Activated T-cell treated with anti-CD3 and anti-CD28 coated beads, Interleukin-2, amount 50 U/mL, for 72 hours (primary cell): ENCODE measurements at places on chromosomes 6 and 20. TPM values are rescaled to one million over a fixed set of nuclear protein-coding genes. Genes with fewer than 3 reads are reported as not detected.
A peak's percentile ranks its signal among the peaks of the same experiment; 100 is the strongest.

C6orf15 gene
- total RNA-seq: not detected

NKX2-4 gene
- total RNA-seq: not detected

DNA sequence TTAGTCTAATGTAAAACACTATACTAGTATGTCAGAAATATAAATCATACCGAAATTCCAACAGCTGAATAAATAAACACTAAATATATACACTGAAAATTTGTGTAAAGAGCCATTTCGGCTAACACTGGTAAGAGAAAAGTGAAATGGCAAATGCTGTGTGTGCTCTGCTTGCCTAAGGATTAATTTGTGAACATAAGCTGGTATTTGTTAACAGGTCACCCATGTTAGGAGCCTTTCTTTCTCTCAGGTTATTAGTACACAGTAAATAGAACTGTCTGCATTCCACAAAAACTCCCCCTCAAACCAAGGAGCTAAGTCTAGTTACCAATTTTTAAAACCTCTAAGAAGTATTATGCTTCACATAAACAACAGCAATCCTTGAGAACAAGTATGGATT lies 27.0 kb downstream of the ELOVL5 start:
- DNase-seq: no peak

MYB gene
- 89.6 TPM for total RNA-seq

TRERF1 gene
- 43.0 TPM for total RNA-seq

DNA sequence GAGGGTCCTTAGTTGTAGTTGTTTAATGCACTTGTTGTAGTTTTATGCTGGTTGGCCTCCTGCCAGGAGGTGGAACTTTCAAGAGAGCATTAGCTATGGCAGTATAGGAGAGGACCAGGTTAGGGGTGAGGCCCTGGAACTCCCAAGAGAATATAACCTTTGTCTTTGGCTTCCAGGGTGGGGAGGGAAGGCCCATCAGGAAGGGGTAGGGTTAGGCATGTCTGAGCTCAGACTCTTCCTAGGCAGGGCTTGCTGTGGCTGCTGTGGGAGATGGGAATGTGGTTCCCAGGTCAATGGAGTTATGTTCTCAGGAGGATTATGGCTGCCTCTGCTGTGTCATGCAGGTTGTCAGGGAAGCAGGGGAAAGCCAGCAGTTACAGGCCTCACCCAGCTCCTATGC lies 20.0 kb upstream of the GABRR1 start:
- no peak for DNase-seq

RREB1 gene
- total RNA-seq: 16.0 TPM

DNA sequence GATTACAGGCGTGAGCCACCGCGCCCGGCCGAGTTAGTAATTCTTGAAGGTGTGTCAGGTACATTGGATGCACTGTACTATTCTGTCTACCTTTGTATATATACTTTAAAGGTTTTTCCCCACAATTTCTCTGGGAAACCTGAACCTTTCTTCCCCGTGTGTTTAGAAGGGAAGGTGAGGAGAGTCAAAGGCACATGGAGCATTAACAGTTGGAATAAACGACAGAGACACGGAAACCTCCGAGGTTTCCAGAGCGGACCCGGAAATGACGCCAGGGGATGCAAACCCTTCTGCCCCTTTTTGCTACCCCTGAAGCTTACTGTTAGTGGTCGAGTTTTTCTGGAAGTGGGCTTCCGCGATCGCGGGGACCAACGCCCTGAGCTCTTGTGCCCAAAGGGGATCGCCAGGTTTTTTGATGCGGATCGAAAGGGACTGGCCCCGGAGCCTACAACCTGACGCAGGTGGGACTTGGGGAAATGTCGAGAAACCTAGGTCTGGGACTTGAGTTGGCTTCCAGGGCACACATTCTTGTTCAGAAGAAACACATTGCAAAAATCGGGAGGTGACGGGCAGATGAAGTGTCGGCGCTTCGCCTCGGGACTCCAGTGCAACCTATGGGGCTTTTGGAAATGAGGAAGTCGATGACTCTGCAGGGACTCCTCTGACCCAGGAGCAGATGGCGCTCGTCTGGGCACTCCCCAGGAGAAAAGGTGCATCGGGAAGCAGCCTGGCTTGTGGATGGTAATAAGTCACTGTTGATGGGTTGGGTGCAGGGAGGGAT lies 218.2 kb downstream of the OR2B2 start:
- peak; percentile 52 for DNase-seq

HLA-DRB1 gene
- 15.1 TPM for total RNA-seq

- DNase-seq: no peak
Observed at GRCh38 chr6:140276133-140276532, 901.7 kb upstream of the CITED2 start.

GPR6 gene
- total RNA-seq: not detected

- DNase-seq: no peak
Observed at GRCh38 chr6:165708985-165709576, 46.0 kb upstream of the PDE10A start.

DNA sequence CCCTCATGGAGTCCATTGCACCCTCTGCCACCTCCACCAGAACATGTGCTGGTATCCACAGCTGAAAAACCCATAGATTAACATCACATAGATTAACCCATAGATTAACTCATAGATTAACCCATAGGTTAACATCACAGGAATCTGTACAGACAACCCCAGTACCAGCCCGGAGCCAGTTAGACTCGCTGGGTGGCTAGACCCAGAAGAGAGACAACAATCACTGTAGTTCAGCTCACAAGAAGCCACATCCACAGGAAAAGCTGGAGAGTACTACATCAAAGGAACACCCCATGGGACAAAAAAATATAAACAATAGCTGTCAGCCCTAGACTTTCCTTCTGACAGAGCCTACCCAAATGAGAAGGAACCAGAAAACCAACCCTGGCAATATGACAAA lies 25.1 kb downstream of the SERPINB9 start:
- DNase-seq: no peak

DNA sequence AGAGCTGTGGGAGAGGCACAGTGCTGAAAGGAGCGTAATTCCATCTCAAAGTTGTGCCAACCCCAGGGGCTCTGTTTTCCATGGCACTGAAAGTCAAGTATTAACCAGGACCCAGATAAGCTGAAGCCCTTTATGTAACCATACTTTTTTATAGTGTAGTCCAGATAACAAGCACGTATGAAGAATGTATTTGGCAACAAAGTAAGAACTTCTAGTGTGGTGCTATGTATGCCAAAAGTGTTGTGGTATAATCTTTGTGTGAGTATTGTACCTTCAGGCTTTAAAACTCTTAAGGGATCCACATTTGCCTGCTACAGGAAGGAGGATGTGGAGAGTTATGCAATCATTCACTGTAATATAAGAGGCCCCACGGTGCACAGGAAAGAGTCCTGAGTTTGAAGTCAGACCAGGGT lies 129.4 kb downstream of the IBTK start:
- no peak for DNase-seq

EPHA7 gene
- not detected for total RNA-seq

- no peak for DNase-seq
Observed at GRCh38 chr6:111030008-111031007, 48.5 kb downstream of the RPF2 start.

MROH8 gene
- total RNA-seq: 5.2 TPM

DNA sequence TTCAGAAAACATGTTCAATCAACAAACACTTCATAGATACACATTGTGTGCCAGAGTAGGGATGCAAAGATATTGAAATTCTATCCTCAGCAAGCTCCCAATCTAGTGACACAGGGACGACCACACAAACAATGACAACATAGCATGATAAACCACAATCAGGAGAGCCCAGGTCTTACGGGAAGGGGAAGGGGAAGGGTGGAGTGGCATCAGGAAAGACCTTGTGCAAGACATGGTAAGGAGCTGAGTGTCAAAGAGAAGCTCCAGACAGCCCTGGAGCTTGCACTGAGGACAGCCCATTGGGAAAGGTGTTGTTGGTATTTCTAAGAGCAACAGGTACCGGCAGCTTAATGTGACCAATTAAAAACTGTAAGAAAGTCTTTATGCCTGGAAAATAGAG lies 103.6 kb downstream of the PDE7B start:
- DNase-seq: no peak

CTSZ gene
- total RNA-seq: 51.6 TPM

GRCh38 chr6:169793408-169793807 lies 42.0 kb downstream of the ERMARD start:
- no peak for DNase-seq

GRCh38 chr6:44499609-44500008 lies 112.1 kb downstream of the CDC5L start:
- DNase-seq: no peak

NHSL1 gene
- 1.2 TPM for total RNA-seq

CRISP2 gene
- not detected for total RNA-seq

CST11 gene
- not detected for total RNA-seq

GRCh38 chr6:90212274-90212673 lies 84.4 kb downstream of the BACH2 start:
- DNase-seq: no peak

DNA sequence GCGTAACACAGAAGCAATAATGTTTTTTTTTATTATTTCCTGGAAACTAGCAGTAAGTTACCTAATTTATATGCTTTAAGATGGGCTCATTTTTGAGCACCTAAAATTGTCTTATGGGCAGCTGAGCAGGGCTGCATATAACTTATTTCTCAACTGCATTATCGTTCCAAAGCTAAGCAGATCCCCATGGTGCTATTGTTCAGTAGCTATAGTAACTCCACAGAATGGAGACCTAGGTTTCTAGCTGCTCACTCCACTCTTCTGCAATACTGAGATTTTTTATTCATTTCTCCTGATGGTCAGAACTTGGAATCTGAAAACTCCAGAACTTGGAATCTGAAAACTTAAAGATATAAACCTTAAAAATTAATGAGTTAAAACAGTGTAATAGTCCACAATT lies 18.7 kb downstream of the CRISP1 start:
- no peak for DNase-seq

GRCh38 chr6:158860279-158860865 lies 41.2 kb upstream of the EZR start:
- DNase-seq: no peak

DNA sequence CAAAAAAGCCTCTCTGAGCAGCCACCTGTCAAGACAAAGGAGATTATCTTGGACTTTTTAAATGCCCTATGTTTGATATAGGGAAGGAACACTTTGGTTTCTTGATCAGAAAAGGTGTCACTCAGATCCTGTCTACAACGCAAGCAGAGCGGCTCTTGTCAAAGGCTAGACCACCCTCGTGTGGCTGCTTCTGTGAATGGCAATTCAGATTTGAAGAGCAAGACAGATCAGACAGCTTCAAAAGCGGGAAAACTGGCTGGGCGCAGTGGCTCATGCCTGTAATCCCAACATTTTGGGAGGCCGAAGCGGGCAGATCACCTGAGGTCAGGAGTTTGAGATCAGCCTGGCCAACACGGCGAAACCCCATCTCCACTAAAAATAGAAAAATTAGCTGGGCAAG lies 10.1 kb upstream of the NXT1 start:
- peak; percentile 29 for DNase-seq

GRCh38 chr6:118630923-118631322 lies 20.5 kb downstream of the CEP85L start:
- DNase-seq: no peak

- no peak for DNase-seq
Observed at GRCh38 chr20:25864326-25864962, 167.8 kb upstream of the ZNF337 start.

CST5 gene
- not detected for total RNA-seq

GRCh38 chr20:36298795-36299339 lies 7.3 kb upstream of the DLGAP4 start:
- no peak for DNase-seq

GRCh38 chr6:139448051-139448649 lies 73.7 kb upstream of the CITED2 start:
- DNase-seq: no peak

DNA sequence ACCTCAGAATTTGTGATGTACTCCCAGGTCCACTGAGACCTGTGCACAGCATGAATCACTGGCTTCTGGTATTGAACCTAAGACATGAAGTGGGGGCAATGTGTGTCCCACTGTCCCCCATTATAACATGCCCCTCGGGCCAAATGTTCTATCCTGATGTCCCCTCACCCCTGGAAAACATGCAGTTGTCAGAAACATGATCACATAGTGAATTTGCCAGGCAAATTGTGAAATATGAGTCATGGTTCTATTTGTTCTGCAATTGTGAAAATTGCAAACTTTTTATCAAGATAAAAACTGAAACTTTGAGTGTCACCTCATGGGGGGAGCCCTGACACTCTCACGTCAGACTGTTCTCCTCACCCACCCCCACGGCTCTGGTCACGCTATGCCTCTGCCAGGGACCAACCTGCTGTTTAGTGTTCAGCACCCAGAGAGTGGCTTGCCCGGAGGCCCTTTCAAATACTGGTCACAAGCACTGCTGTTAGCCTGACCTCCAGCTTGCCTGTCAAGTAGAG lies 305.3 kb downstream of the CLIC5 start:
- DNase-seq: peak; percentile 97

MLN gene
- total RNA-seq: not detected

LTB gene
- total RNA-seq: 43.4 TPM

C2 gene
- total RNA-seq: 3.4 TPM

ILRUN gene
- total RNA-seq: 78.8 TPM

UBD gene
- 2.1 TPM for total RNA-seq

FRK gene
- total RNA-seq: 0.05 TPM

SALL4 gene
- not detected for total RNA-seq

DNA sequence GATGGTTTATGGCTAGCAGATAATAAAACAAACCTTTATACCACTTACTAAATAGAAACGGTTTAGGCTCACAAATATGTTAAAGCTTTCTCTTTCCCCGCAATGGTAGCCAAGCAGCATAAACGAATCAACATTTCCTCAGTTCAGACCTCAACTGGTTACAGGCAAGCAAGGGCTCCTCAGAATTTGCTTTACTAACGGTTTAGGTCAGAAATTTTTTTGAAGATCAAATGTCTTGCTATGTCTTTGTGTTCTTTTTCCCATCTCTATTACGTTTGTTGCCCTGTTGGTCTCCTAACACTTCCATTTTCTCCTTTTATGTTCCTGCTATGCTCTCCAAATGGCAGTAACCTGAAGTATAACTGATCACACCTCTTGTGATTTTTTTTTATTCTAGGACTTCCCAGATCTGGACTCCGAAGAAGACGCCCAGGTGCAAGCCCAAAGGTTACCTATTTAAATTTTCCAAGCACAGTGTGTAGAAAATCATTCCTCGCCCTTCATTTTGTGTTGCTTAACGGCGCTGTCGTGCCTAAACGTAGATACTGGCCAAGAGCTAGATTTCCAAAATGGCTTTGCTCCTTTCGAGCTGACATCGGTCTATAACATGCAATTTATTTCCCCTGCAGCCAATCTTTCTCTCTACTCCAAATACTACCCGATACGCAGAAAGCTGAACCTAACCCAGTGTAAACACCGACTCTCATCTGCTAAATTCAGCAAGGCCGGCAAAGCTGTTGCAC lies 717 bp upstream of the ASF1A start:
- peak; percentile 57 for DNase-seq

GRCh38 chr6:33114406-33114805 lies 38.6 kb downstream of the HLA-DPB1 start:
- no peak for DNase-seq
